Naive thymus-derived CD4-positive, alpha-beta T cell (primary cell): ENCODE measurements at places on chromosomes 3 and 15.
A peak's percentile ranks its signal among the peaks of the same experiment; 100 is the strongest.

- peak; percentile 48 for DNase-seq
Observed at GRCh38 chr15:20340331-20340811, 201.2 kb downstream of the GOLGA6L6 start.

DNA sequence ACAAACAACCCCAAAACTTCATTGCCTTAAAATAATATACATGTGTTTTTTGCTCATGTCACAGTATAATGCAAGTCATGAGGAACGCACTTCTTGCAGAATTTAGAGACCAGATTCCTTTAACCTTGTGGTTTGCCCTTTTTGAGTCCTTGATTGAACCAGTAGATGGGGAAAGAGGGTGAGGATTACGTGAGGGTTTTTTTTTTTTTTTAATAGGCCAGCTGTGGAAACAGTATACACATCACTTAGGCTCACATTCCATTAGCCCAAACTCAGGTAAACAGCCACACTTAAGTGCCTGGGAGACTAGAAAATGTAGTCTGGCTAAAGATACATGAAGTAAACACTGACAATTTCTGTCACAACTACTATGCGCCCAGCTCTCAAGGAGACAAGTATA lies 114.9 kb upstream of the MLF1 start:
- no peak for DNase-seq

GRCh38 chr15:85708402-85708941 lies 86.3 kb downstream of the KLHL25 start:
- DNase-seq, result no peak

DNA sequence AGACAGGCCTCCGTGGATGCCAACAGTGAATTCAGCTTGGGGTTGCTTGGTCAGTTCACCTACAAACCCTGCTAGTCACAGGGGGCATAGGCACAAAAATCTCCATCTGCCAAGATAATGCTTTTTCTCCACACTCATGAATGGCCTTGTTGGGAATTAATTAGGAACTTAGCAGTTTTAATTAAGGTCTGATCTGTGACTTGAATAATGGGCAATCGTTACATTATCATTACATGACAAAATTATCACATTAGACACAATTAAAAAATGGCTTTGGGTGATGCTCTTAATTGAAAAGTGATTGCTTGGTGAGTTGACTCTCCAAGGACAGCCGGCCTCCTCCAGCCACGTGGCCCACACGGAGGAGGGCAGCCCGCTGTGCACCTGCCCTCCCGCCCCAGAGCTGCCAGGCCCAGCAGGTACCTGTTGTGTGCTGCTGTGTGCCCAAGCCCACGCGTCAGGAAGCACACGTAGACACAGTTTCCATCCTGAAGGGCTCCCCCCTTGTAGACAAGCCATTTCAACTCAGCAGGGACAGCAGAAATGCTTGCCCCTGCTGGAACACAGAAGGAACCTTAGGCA lies 274.2 kb downstream of the OCA2 start:
- DNase-seq, result no peak

GRCh38 chr15:56886363-56886931 lies 32.0 kb upstream of the TCF12 start:
- no peak for DNase-seq

DNA sequence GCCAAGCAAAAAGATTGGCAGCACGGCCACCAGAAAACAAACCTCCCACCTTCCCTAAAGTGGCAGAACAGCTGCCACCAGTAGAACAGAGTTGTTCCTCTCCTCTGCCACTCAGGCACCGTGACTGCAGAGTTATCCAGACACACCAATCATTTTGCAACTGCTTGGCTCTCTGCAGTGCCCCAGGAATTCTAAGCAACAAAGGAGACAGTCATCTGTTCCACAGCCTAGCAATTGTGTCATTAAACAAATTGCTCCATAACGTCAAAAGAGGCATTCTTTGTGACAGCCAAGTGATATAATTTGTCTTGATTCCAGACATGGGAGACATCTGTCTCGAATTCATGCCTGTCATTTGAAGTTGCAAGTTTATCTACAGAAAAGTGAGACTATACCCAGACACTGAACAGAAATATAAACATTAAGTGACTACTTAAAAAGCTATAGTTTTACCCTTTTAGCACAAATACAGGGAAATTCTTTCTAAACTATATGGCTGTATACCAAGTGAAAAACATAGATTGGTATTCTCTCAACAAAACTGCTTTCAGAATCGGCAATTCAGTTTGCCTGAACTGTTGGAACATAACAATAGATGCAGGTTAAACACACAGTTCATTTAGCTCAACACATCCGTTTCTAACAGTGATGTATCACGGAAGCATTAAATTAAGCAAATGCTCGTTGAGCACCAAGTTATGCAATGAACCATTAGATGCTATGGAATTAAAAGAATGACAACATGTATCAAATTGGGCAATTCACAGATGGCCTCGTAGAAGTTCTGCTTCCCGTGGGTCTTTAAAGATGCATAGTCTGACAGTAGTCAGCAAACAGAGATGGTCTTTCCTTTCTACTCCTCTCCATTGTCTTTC lies 281.3 kb downstream of the FGF12 start:
- no peak for DNase-seq

GRCh38 chr15:71659730-71660067 lies 150.7 kb upstream of the NR2E3 start:
- DNase-seq, result no peak

DNA sequence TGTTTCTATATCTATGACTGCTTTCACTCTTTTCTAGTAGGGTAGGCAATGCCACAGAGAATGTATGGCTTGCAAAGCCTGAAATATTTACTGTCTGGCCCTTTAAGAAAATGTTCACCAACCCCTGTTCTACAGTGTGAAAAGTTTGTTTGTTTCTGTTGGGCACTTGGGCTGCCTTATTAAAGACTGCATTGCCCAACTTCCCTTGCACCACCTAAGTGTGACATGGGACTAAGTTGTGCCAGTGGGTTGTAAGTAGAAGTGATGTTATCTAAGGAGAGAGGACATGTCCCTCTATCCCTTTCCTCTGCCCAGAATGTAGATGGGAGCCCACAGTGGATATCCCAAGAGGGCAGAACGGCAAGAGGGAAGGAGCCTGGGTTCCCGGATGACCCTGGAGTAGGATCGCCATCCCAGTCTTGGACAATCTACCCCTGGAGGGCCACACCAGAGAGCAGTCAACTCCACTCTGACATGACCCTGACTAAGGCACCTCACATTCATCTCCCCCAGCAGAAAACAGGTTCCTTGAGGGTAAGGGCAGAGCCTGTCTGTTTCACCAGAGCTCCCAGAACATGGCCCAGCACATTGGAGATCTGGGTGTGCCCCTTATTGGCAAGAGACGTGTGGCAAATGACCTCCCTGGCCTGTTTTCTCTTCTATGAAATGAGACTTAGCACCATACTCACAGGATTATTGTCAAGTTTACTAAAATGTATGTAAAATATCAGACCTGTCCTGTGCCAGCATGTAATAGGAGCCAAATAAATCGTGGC lies 138.8 kb downstream of the SMAD6 start:
- DNase-seq, result no peak

GRCh38 chr15:74406992-74407705 lies 26.6 kb downstream of the SEMA7A start:
- no peak for DNase-seq

DNA sequence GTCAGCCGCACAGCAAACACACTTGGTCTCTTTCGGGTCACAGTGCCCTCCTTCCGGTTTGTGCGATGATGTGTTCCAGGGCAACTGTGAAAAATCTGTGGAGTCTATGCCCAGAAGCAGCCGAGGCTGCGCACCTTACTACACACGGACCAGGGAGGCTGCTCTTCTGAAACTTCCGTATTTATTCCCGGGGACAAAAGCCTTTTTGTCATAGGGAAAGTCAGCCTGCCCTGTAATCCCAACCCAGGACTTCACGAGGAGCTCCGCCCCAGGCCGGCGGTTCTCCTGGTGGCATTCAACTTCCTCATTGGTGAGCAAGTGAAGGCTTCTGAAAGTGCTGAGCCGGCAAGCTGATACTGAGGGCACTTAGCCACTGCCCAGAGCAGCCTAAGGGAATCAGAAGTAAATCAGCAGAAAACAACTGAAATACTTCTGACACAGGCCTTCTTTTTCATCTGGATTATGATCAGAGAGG lies 126.5 kb downstream of the FMN1 start:
- DNase-seq, result no peak

GRCh38 chr15:94306700-94307650 lies 75.6 kb downstream of the MCTP2 start:
- DNase-seq, result no peak

DNA sequence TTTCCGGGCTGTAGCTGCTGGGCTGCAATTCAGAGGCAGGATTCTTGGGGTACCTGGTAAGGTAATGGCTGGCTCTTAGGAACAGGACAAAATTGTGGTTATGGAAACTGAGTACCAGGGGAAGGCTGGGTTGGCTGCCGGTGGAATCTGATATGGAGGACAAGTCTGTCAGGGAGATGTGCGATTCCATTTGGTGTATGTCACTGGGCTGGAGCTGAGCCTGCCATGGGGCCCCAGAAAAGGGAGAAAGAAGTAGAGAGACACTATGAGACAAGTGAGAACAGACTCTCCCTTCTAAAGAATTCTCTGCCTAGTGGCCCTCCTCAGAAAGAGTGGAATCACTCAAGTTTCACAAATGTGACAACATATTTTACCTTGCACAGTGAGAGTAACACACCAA lies 368.2 kb upstream of the ROPN1 start:
- DNase-seq, result no peak

DNA sequence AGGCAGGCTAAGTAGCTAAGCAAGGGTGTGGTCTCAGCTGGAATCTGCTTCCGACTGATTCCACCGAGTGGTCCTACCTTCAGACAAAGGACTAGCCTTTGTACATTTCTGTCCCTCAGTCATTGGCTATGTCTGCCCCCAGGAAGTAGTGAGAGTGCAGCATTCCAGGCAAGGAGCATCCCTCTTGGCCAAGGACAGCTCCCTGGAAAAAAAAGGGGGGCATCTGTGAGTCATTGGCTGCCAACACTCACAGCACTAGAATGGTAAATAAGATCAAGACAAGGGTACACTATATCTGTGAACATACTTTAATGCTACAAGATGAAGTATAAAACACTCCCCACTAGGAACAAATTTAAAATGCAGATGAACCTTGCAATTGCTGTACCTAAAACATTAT lies 66.8 kb downstream of the STAC start:
- no peak for DNase-seq

DNA sequence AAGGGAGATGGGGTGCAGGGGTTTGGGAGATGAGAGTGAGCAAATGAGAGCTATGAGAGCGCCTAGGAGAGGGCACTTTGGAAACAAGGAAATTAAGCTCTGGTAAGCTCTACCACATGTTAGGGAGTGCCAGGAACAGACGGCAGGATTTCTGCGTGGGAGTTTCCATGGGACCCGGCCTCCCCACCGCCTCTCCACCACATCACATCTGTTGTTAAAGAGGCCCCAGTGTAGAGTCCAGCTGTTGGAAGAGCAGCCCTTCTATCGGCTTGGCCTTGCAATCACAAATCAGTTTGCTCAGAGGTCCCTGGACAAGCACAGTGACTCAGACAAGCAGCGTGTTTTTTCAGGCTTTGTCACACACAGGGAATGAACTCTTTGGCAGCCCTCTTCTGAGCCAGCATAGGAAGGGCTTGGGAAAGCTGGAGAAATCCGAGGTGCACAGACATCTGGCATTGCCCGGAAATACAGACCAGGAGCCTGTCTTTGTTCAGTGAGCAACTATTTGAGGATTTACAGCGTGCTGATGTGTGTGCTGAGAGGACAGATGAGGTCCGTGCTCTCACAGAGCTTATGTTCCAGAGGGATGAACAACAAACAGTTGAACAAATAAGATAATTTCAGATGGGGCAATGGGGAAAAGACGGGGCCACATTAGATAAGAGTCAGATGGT lies 370.6 kb upstream of the PROK2 start:
- DNase-seq, result no peak
